ENCODE measurements at places on chromosomes 12 and 14.
A peak's percentile ranks its signal among the peaks of the same experiment; 100 is the strongest.

GRCh38 chr12:84842406-84843013 lies 70.1 kb downstream of the SLC6A15 start:
- peak; percentile 75 for DNase-seq

GRCh38 chr14:91400696-91401095 lies 16.9 kb downstream of the CCDC88C start:
- peak; percentile 48 for DNase-seq

DNA sequence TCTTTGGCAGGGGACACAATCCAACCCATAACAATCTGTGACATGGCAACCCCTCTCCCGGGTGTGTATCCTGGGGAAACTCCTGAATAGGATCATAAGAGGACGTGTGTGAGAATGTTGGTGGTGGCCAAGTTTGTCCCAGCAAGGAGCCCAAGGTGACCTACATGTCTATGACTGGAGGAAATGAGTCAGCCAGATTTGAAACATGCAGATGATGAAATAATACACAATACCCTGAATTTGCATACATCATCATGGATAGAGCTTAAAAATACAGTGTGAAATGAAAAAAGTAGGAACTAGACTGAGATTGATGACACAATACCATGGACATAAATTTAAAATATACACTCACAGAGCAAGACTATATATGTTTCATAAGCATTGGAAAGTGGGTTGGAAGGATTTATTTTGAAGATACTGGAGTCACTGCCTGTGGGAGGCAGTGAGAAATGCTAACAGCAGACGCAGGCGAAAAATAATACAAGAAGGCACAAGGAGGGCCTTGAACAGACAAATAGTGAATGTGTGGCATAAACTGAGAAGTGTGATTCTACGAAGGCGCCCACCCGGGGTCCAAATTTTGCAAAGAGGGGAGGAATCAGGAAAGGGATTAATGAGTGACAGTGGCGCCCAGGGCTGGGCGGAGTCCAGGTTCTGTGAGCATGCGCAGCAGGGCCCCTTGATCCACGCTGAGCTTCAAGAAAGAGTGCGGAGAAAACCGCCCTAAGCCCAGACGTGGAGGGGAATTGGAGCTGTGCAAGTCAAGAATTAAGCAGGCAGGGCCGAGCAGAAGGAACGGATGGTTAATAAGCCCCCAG lies 7.0 kb upstream of the MAP1LC3B2 start:
- DNase-seq = peak; percentile 88

DNA sequence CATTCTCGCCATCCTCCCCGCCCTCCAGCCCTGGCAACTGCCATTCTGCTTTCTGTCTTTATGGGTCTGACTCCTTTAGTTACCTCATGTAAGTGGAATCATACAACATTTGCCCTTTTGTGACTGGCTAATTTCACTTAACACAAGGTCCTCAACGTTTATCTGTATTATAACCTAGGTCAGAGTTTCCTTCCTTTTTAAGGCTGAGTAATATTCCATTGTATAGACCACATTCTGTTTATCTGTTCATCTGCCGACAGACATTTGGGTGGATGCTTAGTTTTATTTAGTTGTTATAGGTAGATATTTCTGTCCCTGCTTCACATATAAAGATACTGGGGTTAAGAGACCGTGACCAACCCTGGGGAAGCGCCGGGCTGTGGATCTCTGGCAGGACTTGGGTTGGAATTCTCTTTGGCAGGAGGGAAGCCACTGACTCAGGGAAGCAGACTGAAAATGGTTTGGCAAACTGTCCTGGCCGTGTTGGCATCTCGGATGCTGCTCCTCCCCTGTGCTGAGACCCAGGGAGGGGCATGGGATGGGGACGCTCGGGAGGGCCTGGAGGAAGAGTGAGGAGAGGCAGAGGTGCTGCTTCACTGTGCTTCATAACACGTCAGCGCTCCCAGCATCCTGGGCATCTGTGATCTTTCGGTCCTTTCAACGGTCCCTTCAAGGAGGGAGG lies 38.9 kb downstream of the TEAD4 start:
- no peak for DNase-seq

GRCh38 chr14:53927171-53927570 lies 29.5 kb downstream of the BMP4 start:
- DNase-seq = no peak
